ENCODE measurements at places on chromosomes 1 and 21.

- DNase-seq: no peak
Observed at GRCh38 chr1:15678578-15678977, 5.5 kb upstream of the PLEKHM2 start.

GRCh38 chr1:234782791-234783190 is 172.8 kb upstream of the IRF2BP2 start:
- peak; percentile 73 for DNase-seq

DNA sequence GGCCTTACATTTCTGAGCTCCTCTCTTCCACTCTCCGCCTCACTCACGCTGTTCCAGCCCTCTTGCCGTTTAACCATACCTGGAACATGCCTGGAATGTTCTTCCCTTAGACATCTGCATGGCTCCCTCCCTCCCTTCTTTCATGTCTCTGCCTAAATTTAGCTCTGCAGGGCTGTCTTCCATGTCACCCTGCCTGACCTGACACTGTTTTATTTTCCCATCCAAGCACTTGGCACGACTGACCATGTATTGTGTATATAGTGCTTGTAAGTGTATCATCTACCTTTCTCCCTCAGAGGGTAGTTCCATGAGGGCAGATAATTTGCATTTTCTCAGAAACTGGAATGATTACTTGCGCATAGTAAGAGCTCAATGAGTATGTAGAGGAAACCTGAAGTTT is 47.3 kb downstream of the ST6GALNAC3 start:
- no peak for DNase-seq

DNA sequence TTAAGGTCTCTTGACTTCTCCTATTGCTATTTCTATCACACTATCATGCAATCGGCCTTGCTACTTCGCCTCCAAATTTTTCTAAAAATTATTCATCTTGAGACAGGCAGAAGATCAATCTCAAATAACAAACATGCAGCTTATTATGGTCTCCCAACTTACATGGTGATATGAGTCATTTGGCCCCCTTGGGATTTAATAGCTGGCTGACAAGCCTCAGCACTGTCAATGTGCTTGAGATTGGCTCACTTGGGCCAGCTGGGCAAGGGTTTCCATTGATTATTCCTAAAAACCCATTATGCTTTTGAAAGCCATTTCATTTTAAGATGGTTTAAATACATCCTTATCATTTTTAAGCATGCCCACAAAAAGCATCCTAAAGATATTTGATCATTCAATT is 224.5 kb upstream of the NFIA start:
- DNase-seq: no peak

- no peak for DNase-seq
Observed at GRCh38 chr1:77475641-77476040, 193.8 kb downstream of the AK5 start.

GRCh38 chr21:39647476-39647875 is 34.7 kb downstream of the B3GALT5 start:
- DNase-seq: no peak

GRCh38 chr21:30676737-30677136 is 34.1 kb downstream of the KRTAP20-3 start:
- no peak for DNase-seq

GRCh38 chr1:13813398-13814012 is 113.5 kb downstream of the PRDM2 start:
- DNase-seq: peak; percentile 9

DNA sequence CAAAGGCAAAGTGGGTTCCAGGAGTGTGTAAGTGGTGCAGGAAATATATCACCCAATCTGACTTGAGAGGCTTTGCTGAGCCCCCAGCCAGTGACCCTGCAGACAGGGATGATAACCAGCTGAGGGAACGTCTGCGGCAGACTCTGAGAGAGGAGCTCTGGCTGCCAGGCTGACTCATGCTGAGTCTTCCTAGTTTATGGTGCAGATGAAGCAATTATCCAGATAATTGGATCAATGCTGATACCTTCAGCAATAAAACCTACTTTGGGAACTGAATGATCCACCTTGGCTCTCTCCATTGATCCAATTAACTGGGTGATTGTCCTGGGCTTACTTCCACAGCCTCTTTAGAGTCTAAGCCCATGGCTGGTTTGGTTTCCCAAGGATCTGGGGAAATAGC is 7.3 kb downstream of the C8B start:
- no peak for DNase-seq

DNA sequence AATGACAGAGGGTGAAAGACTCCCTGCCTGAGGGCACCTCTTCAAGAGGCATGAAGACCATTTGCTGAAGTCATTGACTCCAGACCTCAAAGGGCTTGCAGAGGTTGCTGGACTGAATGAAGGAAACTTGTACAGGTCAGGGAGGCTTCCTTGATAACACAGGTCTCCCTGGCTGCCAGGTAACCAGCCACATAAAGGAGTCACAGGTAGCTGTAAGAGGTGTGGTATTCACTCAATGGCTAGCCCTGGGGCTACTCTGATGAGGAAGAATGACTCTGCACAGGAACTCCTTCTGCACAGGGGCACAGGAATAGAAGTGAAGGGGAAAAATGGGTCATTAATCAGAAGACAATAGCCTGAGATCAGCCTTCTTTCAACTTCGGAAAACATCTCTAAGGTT is 187.5 kb downstream of the LMX1A start:
- DNase-seq: no peak

DNA sequence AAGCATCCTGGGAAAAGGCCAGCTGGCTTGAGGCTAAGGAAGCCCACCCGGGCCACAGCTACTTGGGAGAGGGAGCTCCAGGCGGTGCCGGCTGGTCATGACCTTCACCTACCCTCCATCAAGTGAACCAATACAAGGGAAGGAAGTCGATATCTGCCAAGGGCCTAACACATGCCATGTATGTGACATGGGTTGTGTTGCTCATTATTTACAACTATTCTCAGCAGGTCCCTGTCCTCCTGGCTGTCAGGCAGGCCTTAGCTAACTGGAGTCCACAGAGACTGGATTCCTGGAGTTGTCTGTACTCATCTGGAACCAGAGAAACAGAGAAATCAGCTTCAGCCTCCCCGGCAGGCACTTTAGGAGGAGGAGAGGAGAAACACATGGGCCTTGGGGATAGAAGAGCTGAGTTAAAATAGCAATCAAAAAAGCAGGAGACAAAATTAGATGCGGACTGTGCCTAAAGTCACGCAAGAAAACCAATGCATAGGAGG is 15.7 kb downstream of the TCEA3 start:
- no peak for DNase-seq

GRCh38 chr1:15168479-15168878 is 14.9 kb downstream of the TMEM51 start:
- no peak for DNase-seq

DNA sequence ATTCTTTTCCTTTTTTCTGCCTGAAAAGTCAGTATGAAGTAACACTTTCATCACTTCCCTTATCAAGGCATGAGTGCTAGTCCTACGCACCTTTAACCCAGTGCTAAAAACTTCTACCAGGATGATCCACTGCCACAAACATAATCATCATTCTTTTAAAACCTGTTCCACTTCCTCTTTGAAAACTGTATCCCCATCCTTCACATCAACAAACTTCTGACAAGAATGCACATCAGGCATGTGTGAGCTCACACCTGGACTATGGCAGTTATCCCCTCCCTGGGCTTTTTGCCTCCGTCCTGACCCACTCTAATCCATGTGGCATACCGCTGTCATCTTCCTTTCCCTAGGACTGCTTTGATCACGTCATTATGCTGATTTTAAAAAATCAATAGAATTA is 70.2 kb downstream of the ESRRG start:
- DNase-seq: no peak

- no peak for DNase-seq
Observed at GRCh38 chr1:179825798-179826460, 51.7 kb downstream of the TOR1AIP2 start.

- DNase-seq: no peak
Observed at GRCh38 chr1:236556606-236557005, 32.8 kb downstream of the LGALS8 start.

DNA sequence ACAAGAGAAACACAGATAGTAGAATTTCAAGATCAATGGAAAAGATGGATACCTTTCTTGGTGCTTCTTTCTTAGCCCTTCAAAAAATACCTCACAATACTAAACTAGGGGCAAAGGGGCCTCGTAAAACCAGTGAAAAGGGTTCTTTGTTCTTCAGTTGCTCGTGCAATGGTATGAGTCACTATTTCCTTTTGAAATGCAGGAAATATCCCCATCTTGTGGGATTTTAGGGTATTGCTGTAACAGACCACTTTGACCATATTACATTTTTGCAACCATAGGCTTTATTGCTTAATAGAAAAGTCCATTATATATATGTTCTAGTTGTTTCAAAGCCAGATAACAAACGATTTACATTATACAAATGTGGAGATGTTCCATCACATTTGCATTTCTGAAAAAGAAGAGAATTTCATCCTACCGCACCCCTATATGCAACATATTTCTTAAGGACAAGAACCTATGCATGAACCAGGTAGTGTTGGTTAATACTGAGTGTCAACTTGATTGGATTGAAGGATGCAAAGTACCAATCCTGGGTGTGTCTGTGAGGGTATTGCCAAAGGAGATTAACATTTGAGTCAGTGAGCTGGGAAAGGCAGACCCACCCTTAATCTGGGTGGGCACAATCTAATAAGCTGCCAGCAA is 88.6 kb upstream of the PKN2 start:
- no peak for DNase-seq

DNA sequence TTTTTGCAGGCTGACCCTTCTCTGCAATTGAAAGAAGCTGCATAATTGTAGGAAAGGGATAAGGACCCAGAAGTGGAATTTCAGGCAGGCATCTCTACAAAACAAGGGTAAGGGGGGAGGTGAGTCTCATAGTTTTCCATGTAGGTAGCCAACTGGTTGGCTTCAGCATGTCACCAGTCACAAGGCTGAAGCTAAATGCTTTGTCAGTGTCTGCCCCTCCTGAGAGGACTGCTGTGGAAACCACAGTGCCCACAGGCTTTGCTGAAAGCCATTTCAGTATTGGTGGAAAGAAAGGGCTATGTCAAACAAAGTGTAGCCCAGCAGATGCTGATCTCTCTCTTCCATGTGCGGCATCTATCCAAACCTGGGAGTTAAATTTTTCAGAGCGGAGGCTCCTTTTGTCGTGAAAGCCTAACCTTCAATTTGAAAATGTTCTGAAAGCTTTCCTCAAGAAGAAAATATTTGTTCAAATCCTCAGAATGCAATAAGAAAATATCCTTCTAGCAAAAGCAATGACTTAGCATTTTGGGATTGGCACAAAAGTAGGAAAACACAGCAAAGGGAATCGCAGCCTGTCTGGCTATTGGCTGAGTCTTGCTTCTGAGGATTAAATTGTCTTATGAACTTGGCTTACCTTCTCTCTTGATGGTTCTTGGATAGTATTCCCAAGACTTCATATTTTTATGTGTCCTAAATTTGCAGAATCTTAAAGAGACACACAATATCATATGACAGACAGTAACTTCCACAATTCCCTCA is 591.7 kb downstream of the PLPP3 start:
- DNase-seq: no peak

- DNase-seq: no peak
Observed at GRCh38 chr1:236741753-236742152, 53.3 kb upstream of the MTR start.

DNA sequence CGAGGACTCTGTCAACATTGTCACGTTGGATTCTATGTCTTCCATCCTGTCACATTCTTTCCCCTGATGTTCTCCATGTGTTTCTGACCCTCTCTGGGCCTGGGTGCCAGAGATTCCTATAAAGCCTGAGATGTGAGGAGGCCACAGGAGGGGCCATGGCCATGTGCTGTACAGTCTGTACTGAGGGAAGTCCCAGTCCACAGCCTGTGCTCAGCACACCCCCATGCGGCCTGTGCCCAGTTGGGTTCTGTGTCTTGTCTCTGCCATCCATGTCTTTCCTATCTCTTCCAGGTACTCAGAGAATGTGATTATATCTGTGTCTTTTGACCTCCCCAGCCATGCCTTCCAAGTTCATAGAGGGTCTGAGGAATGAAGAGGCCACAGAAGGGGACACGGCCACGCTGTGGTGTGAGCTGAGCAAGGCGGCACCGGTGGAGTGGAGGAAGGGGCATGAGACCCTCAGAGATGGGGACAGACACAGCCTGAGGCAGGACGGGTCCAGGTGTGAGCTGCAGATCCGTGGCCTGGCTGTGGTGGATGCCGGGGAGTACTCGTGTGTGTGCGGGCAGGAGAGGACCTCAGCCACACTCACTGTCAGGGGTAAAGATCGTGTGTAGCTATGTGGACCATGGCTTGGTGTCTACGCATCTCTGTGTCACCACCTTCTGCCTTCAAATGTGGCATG is 86.1 kb downstream of the OBSCN start:
- DNase-seq: no peak

DNA sequence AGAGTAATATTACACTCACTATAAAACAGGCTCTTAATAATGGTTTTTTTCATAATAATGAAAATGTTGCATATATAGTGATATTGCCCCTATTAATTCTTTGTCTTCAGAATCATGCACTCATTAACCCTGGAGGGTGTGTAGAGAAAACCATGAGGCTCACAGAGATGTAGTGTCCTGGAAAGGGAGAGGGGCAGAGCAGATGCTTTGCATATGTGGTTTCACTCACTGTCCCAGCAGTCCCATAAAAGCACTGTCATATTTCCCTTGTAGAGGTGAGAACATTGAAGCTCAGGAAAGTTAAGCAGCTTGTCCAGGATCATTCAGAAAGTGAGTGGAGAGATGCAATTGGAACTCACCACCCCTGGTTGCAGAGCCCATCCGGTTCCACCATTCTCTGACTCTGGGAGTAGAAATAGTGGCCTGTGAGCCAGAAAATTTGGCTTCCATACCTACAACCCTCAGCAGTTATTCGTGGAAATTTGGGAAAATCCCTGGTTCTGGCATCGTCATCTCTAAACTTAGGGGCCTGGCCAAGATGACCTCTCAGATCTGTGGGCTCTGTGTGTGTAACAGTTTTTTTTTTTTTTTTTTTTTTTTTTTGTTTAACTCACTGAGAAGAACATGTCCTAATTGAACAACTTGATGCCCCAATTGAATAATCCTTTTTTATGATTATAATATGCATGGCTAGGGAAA is 86.4 kb downstream of the RGL1 start:
- no peak for DNase-seq

DNA sequence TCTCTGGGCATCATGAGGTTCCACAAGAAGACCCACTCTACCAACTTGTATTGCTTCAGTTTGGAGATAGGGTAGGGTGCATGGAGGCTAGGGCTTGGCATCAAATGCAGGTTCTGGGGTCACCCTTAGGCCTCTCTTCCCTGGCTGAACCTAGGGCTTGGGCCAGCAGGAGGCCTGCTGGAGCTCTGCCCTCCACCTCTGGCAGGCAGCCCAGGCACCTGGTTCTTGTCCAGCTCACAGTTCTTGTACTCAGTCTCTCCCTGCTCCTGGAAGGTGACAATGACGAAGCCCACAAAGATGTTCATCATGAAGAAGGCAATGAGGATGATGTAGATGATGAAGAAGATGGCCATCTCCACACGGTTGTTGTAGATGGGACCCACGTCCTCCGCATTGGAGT is 37.5 kb upstream of the KIF21B start:
- no peak for DNase-seq

- DNase-seq: no peak
Observed at GRCh38 chr1:10973552-10973951, 38.9 kb upstream of the TARDBP start.

- DNase-seq: no peak
Observed at GRCh38 chr1:225424562-225425200, 3.2 kb downstream of the LBR start.
